ENCODE measurements at places on chromosomes 13 and 19. TPM values are rescaled to one million over a fixed set of nuclear protein-coding genes. Genes with fewer than 3 reads are reported as not detected.

Gene IFNL1
- total RNA-seq: not detected

DNA sequence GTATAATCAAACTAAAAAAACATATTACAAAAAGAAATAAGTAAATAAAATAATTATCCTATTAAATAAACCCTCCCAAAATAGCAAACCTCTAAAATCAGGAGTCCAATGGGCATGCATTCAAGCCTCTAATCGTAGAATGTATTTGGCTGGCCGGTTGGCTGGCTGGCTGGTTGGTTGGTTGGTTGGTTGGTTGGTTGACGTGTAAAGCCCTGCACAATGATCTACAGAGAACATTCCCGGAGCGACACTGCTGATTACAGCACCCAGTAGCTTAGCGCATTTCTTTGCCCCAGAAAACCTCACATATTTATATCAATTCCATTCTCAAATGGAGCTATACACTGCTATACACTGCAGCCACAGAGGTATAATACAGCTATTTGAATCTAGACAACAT, 65.6 kb downstream of the SACS start:
- H3K4me1 ChIP-seq: no peaks in the 10 kb centered on the region
- no peak overlapping the region for H3K4me3 ChIP-seq
- no peak for DNase-seq
- H3K27ac ChIP-seq: no peak overlapping the region

GRCh38 chr13:109101550-109102144, 472.2 kb downstream of the MYO16 start:
- no peaks in the 10 kb centered on the region for H3K4me1 ChIP-seq
- no peak overlapping the region for H3K4me3 ChIP-seq

- H3K27ac ChIP-seq: no peak overlapping the region
- H3K27me3 ChIP-seq: no peaks in the 10 kb centered on the region
- H3K4me3 ChIP-seq: no peak overlapping the region
- H3K4me1 ChIP-seq: no peaks in the 10 kb centered on the region
- H3K36me3 ChIP-seq: no peaks in the 10 kb centered on the region
Measured at GRCh38 chr13:113726961-113727411, 32.0 kb upstream of the TMEM255B start.

Gene CCL25
- not detected for total RNA-seq

Gene TUBB4A
- 0.59 TPM for total RNA-seq

Gene HS6ST3
- total RNA-seq: 0.30 TPM

Gene LILRB1
- total RNA-seq: 19.1 TPM

GRCh38 chr19:55097864-55098715, 19.3 kb downstream of the PPP1R12C start:
- H3K4me1 ChIP-seq: no peaks in the 10 kb centered on the region
- H3K4me3 ChIP-seq: no peak overlapping the region
- peaks cover 71% of the 10 kb centered on the region for H3K36me3 ChIP-seq
- no peaks in the 10 kb centered on the region for H3K27me3 ChIP-seq

GRCh38 chr13:94224670-94225069, 254.8 kb downstream of the DCT start:
- H3K36me3 ChIP-seq: no peaks in the 10 kb centered on the region
- no peaks in the 10 kb centered on the region for H3K4me1 ChIP-seq
- H3K27ac ChIP-seq: no peak overlapping the region
- no peak overlapping the region for H3K4me3 ChIP-seq
- no peaks in the 10 kb centered on the region for H3K27me3 ChIP-seq

GRCh38 chr13:39561971-39562370, 41.0 kb downstream of the LHFPL6 start:
- no peaks in the 10 kb centered on the region for H3K27me3 ChIP-seq
- H3K4me3 ChIP-seq: no peak overlapping the region
- no peaks in the 10 kb centered on the region for H3K36me3 ChIP-seq
- no peaks in the 10 kb centered on the region for H3K4me1 ChIP-seq

DNA sequence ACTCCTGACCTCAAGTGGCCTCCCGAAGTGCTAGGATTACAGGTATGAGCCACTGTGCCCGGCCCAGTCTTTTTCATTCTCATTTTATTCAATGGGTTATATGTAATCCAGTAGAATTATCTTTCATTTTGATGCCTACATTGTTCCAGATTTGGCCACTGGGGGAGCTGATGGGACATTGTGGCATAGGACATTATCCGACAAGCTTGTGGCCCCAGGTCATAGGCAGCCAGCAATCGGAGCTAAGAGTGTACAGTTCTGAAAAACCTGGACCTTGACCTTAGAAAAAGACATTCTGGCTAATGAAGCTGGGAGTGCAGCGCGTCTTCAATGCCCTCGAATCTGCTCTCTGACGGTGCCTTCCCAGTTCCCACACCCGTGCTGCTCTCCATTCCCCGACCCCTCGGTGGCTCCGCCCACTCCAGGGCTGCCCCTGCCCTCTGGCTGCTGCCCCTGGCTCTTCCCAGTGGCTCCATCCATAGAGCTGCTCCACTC, 108.7 kb downstream of the TEX29 start:
- DNase-seq: no peak
- H3K4me3 ChIP-seq: no peak overlapping the region
- no peak overlapping the region for H3K27ac ChIP-seq
- H3K4me1 ChIP-seq: no peaks in the 10 kb centered on the region
- H3K27me3 ChIP-seq: no peaks in the 10 kb centered on the region

- H3K36me3 ChIP-seq: no peaks in the 10 kb centered on the region
- H3K4me1 ChIP-seq: no peaks in the 10 kb centered on the region
- no peak overlapping the region for H3K4me3 ChIP-seq
- no peak for DNase-seq
- H3K27ac ChIP-seq: no peak overlapping the region
Measured at GRCh38 chr13:31372454-31372853, 172.7 kb downstream of the B3GLCT start.

Gene BCL3
- 31.1 TPM for total RNA-seq

Gene CEBPA
- total RNA-seq: 131 TPM

Gene GRIK5
- 0.54 TPM for total RNA-seq

DNA sequence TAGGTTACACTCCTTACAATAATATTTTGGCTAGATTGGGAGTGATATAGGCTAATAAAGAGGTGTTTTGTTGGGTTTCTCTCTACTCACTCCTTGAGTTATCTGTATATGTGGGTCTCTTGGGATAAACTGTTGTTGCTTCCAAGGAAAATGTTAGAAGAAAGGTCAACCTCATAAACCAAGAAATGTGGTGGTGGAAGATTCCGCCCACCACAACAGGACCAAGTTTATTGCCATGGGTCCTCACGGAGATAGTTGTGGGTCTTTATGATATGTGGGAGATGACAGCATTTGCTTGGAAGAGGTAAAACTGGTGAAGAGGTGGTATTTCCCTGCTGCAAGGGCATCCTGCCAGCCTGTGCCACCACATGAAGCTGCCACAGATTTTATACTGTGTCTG, 259.6 kb downstream of the DCLK1 start:
- no peaks in the 10 kb centered on the region for H3K27me3 ChIP-seq
- DNase-seq: no peak
- no peak overlapping the region for H3K4me3 ChIP-seq
- H3K4me1 ChIP-seq: no peaks in the 10 kb centered on the region
- no peak overlapping the region for H3K27ac ChIP-seq

- peaks cover 17% of the 10 kb centered on the region for H3K36me3 ChIP-seq
- no peaks in the 10 kb centered on the region for H3K27me3 ChIP-seq
- H3K4me3 ChIP-seq: no peak overlapping the region
- DNase-seq: no peak
Measured at GRCh38 chr19:8323781-8324185, 2.5 kb downstream of the RPS28 start.

GRCh38 chr13:48235341-48236135, 2.5 kb downstream of the ITM2B start:
- peak overlapping the region; percentile 100 for H3K27ac ChIP-seq
- H3K36me3 ChIP-seq: peaks cover 4% of the 10 kb centered on the region
- peak overlapping the region; percentile 95 for H3K4me3 ChIP-seq

- H3K27ac ChIP-seq: no peak overlapping the region
- no peak for DNase-seq
- H3K4me1 ChIP-seq: no peaks in the 10 kb centered on the region
- no peak overlapping the region for H3K4me3 ChIP-seq
- H3K36me3 ChIP-seq: no peaks in the 10 kb centered on the region
- no peaks in the 10 kb centered on the region for H3K27me3 ChIP-seq
Measured at GRCh38 chr13:73399347-73400216, 340.8 kb downstream of the KLF5 start.

DNA sequence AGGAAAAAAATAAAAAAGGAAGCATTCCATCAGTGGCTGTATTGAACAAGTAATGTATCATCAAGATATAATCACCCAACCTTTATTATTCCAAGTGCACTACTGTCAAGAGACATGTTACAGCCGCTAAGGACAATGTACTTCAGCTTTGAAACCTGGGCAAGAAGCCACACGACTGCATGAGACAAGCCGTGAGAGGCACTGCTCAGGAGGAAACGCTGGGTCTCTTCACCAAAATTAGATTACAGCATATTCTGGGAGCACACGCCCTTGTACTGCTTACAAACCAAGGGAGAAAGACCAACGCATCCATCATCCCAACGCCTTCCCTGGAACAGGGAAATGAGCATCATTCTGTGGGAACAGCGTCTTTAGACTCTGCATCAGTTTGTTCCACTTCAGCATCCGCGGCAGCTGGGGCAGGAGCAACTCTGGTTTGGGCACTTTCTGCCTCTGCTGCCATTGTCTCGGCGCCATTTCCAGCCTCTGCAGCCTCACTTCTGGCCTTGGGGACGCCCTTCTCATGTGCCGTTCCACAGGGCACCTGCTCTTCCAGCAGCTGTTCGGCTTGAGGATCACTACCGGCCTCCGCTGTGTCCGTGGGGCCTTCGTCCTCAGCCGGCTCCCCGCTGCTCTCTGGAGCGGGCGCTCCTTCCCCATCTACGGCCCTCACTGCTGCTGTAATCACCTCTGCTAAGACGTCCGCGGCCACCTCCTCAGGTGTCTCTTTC, 22.4 kb upstream of the BRD4 start:
- DNase-seq: no peak
- H3K36me3 ChIP-seq: peaks cover 72% of the 10 kb centered on the region
- no peaks in the 10 kb centered on the region for H3K4me1 ChIP-seq
- H3K27me3 ChIP-seq: no peaks in the 10 kb centered on the region
- H3K27ac ChIP-seq: no peak overlapping the region

- H3K36me3 ChIP-seq: no peaks in the 10 kb centered on the region
- no peaks in the 10 kb centered on the region for H3K27me3 ChIP-seq
- no peak overlapping the region for H3K27ac ChIP-seq
- no peak for DNase-seq
- no peaks in the 10 kb centered on the region for H3K4me1 ChIP-seq
Measured at GRCh38 chr13:100838387-100838786, 163.8 kb upstream of the TMTC4 start.

GRCh38 chr13:99941911-99942310, 29.7 kb downstream of the ZIC5 start:
- H3K4me3 ChIP-seq: no peak overlapping the region
- no peaks in the 10 kb centered on the region for H3K27me3 ChIP-seq
- H3K4me1 ChIP-seq: no peaks in the 10 kb centered on the region
- H3K27ac ChIP-seq: no peak overlapping the region
- H3K36me3 ChIP-seq: no peaks in the 10 kb centered on the region

GRCh38 chr13:98416408-98416807, 160.5 kb downstream of the STK24 start:
- H3K4me3 ChIP-seq: no peak overlapping the region
- no peaks in the 10 kb centered on the region for H3K27me3 ChIP-seq
- H3K36me3 ChIP-seq: no peaks in the 10 kb centered on the region

DNA sequence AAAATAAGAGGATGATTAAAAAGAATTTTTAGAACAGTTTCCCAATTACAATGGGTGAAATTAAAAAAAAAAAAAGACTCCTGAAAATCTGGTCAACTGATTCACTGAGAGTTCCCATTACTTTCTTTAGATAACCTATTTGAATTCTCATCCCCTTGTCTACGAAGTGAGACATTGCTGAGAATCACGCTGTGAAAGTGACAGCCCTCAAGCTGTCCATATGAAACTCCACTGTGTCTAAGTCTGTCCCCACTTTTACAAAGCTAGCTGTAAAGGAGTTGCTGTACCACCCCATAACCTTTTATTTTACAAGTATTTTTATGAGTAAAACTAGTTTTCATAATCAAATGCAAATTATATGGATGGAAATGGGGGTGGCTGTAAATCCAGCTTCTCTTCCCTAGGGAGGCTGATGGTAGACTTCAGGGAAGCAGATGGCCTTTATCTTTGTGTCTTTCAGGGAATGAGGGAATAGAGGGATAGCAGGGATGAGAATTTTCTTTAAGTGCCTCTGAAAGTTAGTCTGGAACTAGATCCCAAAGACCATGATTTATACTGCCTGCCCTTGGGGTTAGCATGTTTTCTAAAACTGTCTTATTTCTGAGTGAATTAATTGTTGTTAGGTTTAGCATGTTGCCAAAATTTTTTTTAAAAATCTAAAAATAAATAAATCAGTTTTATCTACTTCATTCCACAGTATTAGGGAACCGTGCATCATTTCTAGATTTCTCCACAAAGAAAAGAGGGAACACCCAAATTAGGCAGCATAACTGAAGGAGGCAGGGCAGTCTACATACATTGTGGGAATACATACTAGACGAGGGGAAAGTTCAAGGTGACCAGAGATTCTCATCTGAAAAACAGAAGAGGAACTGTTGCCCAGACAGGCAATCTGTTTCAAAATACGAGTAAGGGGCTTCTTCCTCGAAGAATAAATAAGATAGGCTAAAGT, 1219.1 kb downstream of the UQCRFS1 start:
- H3K4me1 ChIP-seq: no peaks in the 10 kb centered on the region
- no peak overlapping the region for H3K4me3 ChIP-seq

Gene ZNF790
- total RNA-seq: 6.4 TPM

GRCh38 chr19:45554481-45554880, 30.1 kb downstream of the OPA3 start:
- H3K27me3 ChIP-seq: no peaks in the 10 kb centered on the region
- DNase-seq: no peak
- no peak overlapping the region for H3K27ac ChIP-seq
- no peak overlapping the region for H3K4me3 ChIP-seq

GRCh38 chr13:70585109-70585508, 476.9 kb upstream of the KLHL1 start:
- no peak overlapping the region for H3K27ac ChIP-seq
- H3K4me1 ChIP-seq: no peaks in the 10 kb centered on the region
- H3K4me3 ChIP-seq: no peak overlapping the region

DNA sequence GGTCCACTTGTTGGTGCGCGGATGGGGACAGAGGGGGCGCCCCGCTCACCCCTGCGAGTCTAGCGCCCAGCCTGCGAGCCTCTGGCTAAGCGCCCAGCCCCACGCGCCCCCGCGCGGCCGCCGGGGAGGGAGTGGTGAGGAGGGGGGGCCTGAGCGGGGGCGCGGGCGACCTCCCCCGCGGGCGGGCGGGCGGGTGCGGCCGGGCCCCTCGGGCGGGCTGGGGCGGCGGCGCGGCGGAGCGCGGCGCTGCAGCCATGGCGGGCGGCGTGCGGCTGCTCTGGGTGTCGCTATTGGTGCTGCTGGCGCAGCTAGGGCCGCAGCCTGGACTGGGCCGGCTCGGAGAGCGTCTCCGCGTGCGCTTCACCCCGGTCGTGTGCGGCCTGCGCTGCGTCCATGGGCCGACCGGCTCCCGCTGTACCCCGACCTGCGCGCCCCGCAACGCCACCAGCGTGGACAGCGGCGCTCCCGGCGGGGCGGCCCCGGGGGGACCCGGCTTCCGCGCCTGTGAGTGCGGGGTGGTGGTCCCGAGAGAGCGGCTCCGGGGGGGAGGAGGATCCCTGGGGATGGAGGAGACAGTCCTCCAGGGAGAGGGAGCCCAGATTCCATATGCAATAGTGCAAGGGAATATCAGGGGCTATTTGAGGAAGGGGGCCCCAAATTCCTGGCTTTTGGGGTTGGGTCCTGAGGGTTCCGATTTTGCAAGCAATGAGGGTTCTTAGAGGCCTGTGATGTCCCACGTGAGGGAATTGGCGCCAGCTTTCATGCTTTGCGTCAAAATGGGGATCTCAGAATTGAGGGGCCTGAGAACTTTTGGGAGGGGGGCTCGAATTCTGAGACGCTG, at the start of gene LTBP4:
TSS of gene LTBP4 (plus strand) at position 236 of the 841 bp plus-strand sequence. CDS start at position 255, 19 bp downstream.
- peak within 1 kb of the TSS; percentile 58 for H3K4me3 ChIP-seq
- peaks cover 38% of the 10 kb centered on the region for H3K27me3 ChIP-seq
- no peaks in the 10 kb centered on the region for H3K36me3 ChIP-seq
- peak; percentile 94 for DNase-seq

Gene GIPC3
- 1.0 TPM for total RNA-seq

Measured in upper lobe of left lung (tissue), 6 donors.